Activated CD4-positive, CD25-positive, alpha-beta regulatory T cell (primary cell): ENCODE measurements at places on chromosomes 1 and 21.

GRCh38 chr21:42404539-42404938 lies 837 bp downstream of the UBASH3A start:
- no peak for DNase-seq

GRCh38 chr1:204830747-204831146 lies 39.9 kb upstream of the NFASC start:
- no peak for DNase-seq

DNA sequence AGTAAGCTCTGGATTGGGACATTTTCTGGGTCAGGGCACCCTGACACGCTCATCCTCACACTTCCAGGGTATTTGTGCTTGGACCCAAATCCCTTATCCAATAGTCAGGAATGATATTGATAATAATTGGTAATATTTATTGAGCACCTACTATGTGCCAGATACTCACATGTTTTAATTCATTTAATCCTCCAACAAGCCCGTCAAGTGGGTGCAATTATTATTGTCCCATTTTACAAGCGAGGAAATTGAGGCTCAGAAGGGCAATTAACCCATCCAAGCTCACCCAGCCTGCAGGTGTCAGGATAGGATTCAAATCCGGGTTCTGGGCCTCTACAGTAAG lies 11.4 kb upstream of the PADI3 start:
- no peak for DNase-seq

DNA sequence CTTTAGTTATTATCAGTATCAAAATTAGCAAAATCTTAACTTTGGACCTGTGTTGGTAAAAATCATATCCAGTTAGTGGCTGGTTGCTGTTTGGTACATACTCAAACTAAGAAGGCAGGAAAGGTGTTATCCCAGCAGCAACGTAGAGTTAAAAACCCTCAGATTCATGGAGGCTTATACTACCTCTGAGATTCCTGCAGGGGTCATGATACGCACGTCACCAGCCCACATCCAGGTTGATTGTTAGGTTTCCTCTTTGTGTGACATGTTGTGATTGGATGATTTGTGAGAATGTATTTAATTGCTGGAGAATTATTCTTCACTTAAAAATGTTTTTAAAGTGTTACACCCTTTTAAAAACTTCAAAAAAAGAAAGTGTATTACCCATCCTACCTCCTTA lies 423.3 kb upstream of the ADGRL2 start:
- no peak for DNase-seq

DNA sequence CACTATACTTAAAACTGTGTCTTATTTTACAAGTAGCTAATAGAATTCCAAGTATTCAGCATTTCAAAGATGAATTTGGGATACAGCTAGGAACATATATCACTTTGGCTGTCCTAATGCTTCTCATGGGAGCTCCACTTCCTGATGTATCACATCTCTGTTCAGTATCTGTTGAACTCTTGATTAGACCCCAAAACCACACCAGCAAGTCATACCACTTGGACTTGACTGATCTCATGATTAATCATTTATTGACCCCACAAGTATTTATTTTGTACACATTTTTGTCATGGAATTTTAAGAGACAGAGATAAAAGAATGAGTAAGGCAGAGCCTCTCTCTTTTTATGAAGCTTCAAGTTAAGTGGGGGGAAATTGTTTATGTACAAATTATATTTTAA lies 30.0 kb downstream of the TMPRSS15 start:
- DNase-seq: no peak

GRCh38 chr1:147738739-147739476 lies 21.5 kb downstream of the GJA5 start:
- DNase-seq: no peak
